Pulmonary artery endothelial cell (primary cell): ENCODE measurements at places on chromosomes 6 and 20. TPM values are rescaled to one million over a fixed set of nuclear protein-coding genes. Genes with fewer than 3 reads are reported as not detected.

Gene BPI
- not detected in 2 replicates for total RNA-seq

Gene CDSN
- not detected in 2 replicates for total RNA-seq

Gene RARS2
- total RNA-seq = 28.3 and 34.0 TPM in 2 replicates

Gene BRPF3
- total RNA-seq = 8.0 and 14.8 TPM in 2 replicates

Gene BPIFA1
- not detected in 2 replicates for total RNA-seq

Gene CLVS2
- total RNA-seq = not detected in 2 replicates

Gene TRIM31
- total RNA-seq = not detected in 2 replicates

Gene LBP
- 0.07 TPM in 1 of 2 replicates, not detected in the other for total RNA-seq

Gene TSPO2
- total RNA-seq = not detected in 2 replicates

Gene B3GAT2
- total RNA-seq = under 0.01 TPM in 1 of 2 replicates, not detected in the other

Gene SCRT2
- not detected in 2 replicates for total RNA-seq

Gene DDO
- 0.53 and 2.7 TPM in 2 replicates for total RNA-seq

Gene ATAT1
- 2.6 and 2.8 TPM in 2 replicates for total RNA-seq

Gene SLC52A3
- not detected in 2 replicates for total RNA-seq

Gene ARHGAP40
- total RNA-seq = 0.04 TPM in 1 of 2 replicates, not detected in the other

Gene CLDN20
- not detected in 2 replicates for total RNA-seq

Gene C20orf141
- total RNA-seq = not detected in 2 replicates

Gene TFAP2B
- total RNA-seq = not detected in 2 replicates
